ENCODE measurements at places on chromosomes 7 and 10.

DNA sequence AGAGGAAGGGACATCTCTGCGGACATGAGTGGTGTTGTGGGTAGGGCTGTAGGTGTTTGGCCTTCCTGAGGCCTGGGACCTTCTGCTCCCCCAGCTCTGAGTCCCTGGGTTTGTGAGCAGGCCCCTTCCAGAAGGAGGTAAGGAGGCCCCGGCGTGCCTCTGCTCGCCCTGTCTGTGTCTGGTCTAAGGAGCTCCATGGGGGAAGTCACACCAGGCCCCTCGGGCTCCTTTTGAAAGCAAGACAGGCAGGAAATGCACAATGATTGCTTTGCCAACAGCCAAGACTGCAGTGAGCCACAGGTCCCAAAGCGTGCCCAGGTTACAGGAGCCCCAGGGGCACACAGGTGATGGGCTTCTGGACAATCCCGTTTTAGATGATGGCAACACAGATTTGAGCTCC, 89.5 kb downstream of the FAM53B start:
- no peak for DNase-seq

- peak; percentile 5 for DNase-seq
These were observed 102.9 kb upstream of the ETV1 start for GRCh38 chr7:14092331-14092730.

DNA sequence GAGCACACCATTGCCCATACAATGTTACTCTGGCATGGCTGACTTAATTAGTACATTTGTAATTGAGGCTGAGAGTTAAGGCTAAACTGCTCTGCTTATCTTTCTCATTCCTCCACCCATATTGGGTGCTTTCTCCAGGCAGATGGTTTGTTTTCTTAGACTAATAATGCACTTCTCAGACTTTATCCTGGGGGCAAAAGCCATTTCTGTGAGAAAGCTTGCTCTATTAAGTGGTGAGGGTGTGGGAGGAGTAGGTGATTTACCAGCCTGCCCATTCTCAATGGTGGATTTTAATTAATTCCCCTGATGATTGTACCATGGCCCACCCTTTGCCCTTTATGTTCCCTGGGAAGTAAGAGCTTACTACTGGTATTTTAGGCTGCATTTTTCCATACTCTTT, 174.8 kb downstream of the FOXP2 start:
- no peak for DNase-seq

DNA sequence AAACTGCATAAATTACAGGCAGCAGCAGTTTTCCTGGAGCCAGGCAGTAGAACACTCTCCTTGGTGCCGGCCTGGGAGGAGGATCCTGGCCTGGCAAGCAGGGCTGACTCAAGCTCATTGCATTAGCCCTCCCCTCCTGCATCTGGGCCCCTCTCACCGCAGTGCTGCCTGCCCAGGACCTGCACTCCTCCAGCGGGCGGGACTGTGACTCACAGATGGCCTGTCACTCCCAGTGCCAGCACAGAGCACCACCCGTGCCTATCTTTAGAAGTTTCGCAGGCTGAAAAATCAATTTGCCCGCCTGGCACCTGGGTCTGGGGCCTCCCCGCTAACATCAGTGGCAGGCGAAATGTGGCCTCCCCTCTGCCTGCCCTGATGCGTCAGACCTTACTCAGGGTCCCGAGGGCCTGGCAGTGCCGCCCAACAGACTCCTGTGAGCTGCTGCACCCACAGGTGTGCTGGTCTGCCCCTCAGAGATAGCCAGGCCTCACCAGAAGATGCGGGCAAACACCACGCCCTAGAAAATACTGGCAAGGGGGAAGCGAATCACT, 123.8 kb downstream of the KCNMA1 start:
- DNase-seq: peak; percentile 61

GRCh38 chr7:16923019-16923418, 41.2 kb upstream of the AGR3 start:
- DNase-seq: no peak

DNA sequence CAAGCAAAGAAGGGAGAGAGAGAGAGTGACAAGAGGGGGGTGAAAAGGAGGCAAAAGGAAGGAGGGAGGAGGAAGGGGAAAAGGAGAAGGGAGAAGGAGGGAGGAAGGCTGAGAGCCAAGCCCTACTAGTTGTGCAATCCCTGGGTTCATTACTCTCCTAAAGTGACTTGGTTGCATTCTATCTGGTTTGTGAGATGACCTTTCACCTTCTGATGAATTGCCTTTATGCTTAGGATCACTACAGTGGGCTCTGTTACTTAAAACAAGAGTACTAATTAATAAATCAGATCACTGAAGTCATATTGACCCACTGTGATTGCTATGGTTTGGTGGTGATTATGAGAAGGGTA, 144.9 kb downstream of the KIF20B start:
- DNase-seq: no peak

- no peak for DNase-seq
These were observed 112.1 kb downstream of the SGMS1 start for GRCh38 chr10:50511492-50512213.

DNA sequence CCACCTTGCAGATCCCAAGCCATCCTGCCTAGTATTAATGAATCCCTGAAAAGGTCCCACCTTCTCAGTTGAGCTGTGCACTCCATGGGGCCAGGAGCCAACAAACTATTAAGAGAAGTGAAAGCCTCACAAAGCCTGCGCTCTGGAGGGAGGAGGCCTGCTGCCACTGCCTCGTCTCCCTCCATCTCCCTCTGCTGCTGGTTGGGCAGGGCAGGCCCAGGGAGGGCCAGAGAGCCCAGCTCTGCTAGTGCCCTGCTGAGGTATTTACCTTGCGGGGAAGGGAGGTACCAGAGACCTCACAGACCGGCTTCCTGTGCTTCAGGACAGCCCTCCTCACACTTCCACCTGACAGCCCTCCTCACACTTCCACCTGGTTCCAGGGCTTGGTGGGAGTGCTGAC, 171.5 kb downstream of the SH3PXD2A start:
- DNase-seq: no peak

- no peak for DNase-seq
These were observed 417.9 kb downstream of the ANKRD7 start for GRCh38 chr7:118642396-118642795.

- no peak for DNase-seq
These were observed 193.9 kb downstream of the SDK1 start for GRCh38 chr7:3494947-3495346.

GRCh38 chr7:112945046-112945445, 141.6 kb downstream of the GPR85 start:
- DNase-seq: no peak

GRCh38 chr7:133606991-133607390, 354.1 kb downstream of the EXOC4 start:
- no peak for DNase-seq

DNA sequence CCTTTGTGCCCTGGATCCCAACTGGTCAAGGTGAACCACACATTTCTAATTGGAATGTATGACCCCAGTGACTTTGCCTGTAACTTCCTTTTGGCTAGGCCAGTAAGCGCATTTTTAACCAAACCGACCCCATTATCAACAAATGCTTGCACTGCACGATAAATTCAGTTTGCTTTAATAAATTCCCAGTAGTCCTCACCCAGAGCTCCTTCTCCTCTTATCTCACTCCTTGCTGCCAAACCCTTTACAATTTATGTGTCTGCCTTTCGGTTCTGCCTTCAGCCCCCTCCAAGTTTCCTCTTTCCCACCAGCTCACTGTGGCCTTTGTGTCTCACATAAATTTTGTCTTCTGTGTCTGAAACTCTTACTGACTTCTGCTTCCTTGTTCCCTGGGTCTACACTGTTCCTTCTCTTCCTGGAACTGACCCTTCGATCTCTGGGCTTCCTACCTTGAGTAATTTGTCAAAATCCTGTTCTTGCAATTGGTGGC, 59.0 kb downstream of the TBXAS1 start:
- DNase-seq: no peak

DNA sequence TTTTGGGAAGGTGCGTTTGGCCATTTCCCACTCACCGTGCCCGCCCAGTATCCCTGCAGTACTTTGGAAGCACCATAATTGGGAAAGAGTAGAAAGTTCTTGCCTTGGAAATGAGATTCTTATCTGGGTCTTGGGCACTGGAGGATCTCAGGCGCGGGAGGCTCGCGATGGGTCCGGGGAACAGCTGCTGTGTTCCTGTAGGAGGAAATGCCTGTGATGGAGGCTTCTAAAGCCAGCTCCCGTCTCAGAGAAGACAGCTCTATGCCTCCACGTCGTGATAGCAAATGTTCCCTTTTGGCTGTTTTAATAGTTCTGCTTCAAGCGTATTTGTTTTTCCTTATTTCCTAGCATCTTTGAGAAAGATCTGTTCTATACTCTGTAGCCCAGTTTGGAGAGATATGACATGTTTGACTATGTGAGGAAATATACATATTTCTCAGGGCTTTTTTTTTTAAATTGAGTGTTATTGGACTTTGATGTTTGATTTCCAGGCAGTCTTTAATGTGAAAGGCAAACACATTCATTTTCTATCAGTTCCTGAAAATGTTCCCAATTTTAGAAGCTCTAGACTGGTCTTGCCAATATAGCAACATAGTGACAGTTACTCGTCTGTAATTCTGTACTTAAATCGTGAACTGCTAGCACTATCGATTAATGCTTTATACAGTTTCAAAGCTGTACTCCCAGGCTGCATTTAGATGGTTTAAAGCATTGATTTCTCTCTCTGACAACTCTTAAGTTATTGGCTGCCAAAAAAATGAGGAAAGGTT, 280.8 kb downstream of the DPP6 start:
- no peak for DNase-seq

DNA sequence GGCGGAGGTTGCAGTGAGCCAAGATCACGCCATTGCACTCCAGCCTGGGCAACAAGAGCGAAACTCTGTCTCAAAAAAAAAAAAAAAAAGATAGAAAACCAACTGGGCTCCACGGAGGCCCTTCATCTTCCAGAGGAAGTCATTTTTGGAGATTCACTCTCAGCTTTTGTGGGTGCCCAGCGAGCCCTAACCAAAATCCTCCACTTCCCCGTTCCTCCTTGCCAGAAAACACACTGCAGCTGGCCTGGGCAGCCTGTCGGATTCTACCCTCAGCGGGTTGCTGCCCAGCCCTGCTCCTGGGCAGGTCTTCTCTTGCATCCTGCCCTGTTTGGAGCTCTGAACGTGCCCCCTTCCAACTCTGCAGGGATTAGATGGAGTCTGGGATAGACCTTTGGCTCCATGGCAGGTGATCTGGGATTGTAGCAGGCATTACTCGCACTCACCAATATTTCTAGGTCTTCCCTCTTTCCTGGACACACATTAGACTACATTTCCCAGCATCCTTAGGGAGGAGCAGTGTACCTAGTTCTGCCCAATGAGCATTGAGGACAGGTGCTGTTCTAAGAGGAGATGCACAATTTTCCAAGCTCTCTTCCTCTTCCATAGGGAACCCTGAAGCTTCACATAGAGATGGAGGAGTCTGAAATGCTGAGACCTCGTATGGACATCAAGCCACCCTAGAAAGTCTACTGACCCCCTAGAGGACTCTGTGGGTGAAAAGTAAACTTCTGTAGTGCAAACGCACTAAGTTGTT, 4.6 kb downstream of the GRID2IP start:
- no peak for DNase-seq

DNA sequence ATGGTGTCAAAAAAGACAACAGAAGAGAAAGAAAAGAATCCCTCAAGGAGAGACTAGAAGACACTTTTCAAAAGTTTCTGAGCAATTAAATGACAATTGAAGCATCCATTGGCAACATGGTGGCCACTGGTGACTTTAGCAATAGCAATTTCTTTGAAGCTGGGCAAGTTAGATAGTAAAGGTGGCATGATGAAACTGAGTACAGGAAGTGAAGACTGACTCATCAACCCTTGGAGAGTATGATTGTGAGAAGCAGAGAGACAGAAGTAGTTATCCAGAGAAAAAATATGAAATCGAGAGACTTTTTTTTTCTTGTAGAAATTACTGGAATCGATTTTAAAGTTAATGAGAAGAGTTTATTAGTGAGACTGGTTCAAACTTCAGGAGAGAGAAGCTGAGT, 52.5 kb downstream of the DGKB start:
- DNase-seq: no peak

GRCh38 chr7:149188213-149188612, 7.1 kb upstream of the ZNF282 start:
- no peak for DNase-seq

DNA sequence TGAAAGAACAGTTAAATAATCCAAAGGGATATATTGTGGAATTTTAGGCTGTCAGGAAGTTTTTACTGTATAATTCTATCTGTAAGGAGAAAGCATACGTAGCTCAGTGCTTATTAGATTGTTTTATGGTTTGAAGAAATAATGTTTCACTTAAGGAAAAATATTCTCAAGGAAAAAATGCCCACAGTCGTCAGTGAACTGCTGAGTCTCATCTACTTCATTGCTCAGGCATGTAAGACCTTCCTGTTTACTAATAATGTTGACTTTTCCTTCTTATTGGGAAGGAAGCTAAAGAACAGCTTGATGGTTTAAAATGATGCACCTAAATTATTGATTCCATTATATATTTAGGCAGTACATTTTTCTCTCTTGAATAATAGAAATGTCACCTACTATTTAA, 304.2 kb downstream of the SDK1 start:
- no peak for DNase-seq

DNA sequence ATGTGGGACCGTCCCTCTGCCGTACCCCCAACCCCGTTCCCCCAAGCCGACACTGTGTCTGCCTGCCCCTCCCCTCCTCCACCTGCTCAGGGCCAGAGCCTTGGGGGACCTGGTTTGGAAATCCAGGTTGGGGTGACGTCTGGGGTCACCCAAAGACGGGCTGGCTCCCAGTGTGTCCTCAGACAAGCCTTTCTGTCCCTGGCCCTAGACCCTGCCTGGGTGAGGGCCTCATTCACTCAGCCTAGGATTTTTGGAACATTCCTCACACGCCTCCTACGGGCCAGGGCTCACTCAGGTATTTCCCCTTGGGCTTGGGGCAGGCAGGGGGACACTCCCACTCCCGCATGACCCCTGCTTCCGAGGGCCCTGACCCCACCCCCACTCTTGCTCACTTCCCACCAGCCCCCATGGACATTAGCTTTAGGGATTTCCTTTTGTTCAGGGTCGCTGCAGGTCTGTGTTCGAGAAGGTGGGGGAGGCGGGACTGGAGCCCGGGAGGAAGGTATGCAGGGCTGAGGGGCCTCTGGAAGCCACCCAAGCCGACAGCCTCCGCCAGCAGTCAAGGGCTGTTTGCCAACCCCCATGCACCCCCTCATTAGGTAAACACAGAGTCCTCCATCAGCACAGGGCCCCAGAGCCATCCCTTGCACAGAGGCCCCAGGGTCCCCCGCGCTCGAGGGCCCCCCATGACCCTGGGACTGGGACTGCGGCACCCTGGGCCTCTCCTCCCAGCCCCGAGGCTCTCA, 35.1 kb downstream of the PDGFA start:
- DNase-seq: no peak

GRCh38 chr10:59279991-59280505, 82.3 kb downstream of the FAM13C start:
- no peak for DNase-seq

DNA sequence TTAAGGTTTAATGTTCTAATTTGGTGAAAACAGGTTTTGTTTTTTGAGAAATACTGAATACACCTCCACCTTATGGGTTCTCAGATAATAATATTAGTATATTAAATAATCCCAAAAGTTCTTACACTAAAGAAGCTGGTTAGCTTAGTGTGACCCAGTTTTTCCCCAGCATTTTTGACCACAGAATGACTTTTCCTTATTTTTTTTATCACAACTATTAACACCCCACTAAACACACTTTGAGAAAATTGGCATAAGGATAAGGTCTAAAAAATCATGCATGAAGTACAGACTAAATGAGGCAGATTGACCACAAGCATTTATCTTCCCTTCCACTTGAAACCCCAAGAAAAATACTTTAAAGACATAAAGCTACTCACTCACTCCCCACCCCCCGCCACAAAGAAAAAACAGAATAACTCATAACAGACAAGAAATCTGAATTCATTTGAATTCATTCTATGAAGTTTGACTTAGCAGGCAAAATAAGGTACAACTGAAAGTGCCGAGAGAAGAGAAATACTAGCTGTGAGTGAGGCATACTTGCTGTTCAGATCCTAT, 49.7 kb upstream of the WNT16 start:
- DNase-seq: no peak

Data from hippocampal formation (tissue), 2 donors.